ENCODE measurements at places on chromosomes 2 and 18.
A peak's percentile ranks its signal among the peaks of the same experiment; 100 is the strongest.

- DNase-seq = no peak
Measured at GRCh38 chr18:72412927-72413326, 131.2 kb downstream of the CBLN2 start.

- no peak for DNase-seq
Measured at GRCh38 chr2:192072778-192073177, 122.0 kb downstream of the TMEFF2 start.

GRCh38 chr18:55083461-55083860 is 124.2 kb upstream of the CCDC68 start:
- no peak for DNase-seq

- no peak for DNase-seq
Measured at GRCh38 chr18:66342577-66342976, 261.3 kb downstream of the CDH19 start.

GRCh38 chr2:207619764-207620203 is 5.4 kb downstream of the METTL21A start:
- no peak for DNase-seq

DNA sequence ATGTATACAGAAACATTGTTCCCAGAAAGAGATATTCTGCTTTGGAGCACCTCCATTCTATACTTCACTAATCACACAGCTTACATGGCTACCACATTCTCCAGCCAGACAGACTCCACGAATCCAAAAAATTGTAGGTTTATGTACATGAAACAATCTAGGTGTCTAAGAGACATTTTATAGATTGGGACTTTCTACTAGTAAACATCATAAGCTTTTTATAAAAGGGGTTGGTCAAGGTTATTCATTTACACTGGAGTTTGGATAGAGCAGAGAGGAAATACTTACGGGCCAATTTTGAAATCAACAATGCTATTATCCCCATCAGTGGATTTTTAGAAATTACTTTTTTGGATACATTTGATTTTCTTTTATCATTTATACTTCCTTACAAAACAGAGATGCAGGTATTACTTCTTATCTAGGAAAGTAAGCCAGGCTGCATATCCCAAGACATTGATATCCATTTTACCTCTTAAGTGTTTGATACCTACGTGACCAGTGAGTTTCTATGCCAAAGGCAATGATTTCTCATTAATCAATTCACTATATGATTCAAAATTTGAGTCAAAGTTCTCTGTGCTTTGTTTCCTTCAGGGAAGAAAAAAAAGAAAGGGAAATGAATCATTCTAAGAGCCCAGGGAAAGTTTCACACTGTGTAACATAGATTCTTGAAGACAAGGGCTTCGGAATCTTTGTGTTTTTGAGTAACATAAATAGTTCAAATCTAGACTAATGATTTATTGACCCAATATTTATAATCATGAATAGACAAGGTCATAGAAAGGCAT is 140.5 kb downstream of the PTH2R start:
- DNase-seq = no peak

DNA sequence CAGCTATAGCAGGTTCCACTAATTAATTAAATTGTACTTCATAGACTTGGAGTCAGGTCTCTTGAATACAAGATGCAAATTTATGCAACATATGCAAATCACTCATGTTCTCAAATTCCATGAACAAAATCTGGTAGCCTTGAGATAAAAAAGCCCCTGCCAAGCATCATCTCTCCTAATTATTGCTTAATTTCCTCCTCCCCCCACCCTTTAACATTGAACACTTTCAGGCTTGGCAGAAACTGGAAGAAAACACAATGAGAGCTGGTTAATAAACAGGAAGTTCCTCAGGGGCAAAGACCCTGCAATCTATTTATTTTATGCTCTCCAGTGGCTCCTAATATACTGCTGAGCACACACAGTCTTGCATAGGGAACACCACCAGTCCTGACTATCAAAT is 35.6 kb upstream of the ACVR1 start:
- no peak for DNase-seq

DNA sequence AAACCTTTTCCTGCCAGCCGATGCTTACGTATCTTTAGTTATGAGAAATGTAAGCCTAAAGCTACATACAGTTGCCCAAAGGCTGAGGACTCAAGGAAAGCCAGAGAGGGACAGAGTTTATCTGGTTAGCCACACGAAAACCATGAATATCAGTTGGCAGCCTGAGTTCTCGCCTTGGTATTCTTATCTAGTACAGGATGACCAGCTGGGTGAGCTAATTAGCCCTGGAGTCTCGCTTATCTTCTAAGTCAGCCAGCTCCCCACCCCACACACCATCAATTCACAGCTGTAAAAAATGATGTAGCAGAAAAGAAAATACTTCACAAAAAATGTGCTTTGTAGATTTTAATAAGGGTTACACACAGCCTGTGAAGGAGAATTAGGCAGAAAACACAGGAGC is 617.5 kb upstream of the SOX11 start:
- DNase-seq = no peak

GRCh38 chr18:49730951-49731391 is 82.4 kb downstream of the ACAA2 start:
- DNase-seq = no peak

DNA sequence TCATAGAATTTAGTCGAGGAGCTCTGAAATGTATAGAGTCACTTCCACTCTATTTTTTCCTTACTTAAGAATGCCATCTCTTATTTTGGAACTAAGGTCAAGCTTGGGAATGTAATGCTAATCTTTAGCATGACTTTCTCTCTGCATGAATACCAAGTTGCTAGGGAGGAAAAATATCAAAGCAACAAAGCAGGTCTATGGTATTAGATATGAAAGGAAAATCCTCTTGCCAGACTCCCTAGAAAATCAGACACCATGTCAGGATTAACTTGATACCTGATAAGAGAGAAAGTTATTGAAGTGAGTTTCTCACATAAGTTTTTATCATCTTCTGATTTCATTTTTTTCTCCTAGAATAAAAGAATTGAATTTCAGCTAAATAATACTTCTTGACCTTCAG is 341.7 kb upstream of the ZNF804A start:
- DNase-seq = no peak

- peak; percentile 91 for DNase-seq
Measured at GRCh38 chr2:64988420-64989125, 626 bp upstream of the SLC1A4 start.

DNA sequence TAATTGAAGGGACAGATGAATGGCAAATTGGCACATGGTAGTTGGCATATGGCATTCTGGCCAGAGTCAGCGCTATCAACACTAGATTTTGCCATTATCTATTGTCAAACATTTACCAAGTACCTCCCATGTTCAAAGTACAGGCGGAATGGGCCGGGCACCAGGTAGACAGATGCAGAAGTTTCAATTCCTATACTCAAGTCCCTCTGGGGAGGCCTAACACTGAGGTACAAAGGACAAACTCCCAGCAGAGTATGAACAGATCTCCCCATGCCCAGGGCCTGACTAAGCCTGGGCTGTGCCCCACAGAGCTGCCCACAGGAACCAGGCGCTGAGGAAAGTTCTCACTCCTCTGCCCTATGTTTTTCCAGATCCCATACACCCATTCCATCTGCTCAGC is 257.5 kb upstream of the KLHL29 start:
- no peak for DNase-seq

- no peak for DNase-seq
Measured at GRCh38 chr2:148615381-148615841, 29.1 kb upstream of the EPC2 start.

GRCh38 chr18:8052237-8052701 is 485.2 kb downstream of the PTPRM start:
- peak; percentile 10 for DNase-seq

DNA sequence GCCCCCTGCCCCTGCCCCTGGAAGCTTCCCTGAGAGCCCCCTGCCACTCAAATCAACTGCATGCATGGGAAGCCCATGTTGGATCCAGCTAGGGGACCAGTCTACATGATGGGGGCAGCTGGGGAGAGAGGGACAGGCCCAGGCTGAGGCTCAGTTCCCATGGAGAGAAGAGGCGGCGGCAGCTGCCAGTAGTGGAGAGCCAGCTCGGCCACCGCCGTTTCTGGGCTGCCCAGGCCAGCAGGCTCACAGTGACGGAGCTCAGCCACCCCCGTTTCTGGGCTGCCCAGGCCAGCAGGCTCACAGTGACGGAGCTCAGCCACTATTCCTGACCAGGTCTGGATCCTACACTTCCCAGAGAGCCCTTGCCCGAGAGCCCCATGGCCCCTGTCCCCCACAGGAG is 3.6 kb downstream of the MAB21L4 start:
- no peak for DNase-seq

Measured in MM.1S (cell line).